ENCODE measurements at places on chromosomes 6 and 20. TPM values are rescaled to one million over a fixed set of nuclear protein-coding genes. Genes with fewer than 3 reads are reported as not detected.

The NRN1 gene
- 0.45 TPM for total RNA-seq

The SPEF1 gene
- not detected for total RNA-seq

The PSORS1C2 gene
- total RNA-seq, result not detected

The DNAAF9 gene
- total RNA-seq, result 22.0 TPM

The SMIM28 gene
- not detected for total RNA-seq

The SIRPD gene
- not detected for total RNA-seq

The C4B gene
- total RNA-seq, result 0.35 TPM

The CST4 gene
- total RNA-seq, result not detected

The THEMIS gene
- not detected for total RNA-seq

The SRMS gene
- total RNA-seq, result not detected

The ACOT8 gene
- 35.7 TPM for total RNA-seq

The HLA-DMA gene
- total RNA-seq, result 1.9 TPM

The ZSCAN23 gene
- 10.0 TPM for total RNA-seq

The ZNF217 gene
- total RNA-seq, result 49.4 TPM

The LY6G5C gene
- total RNA-seq, result not detected

The FLRT3 gene
- total RNA-seq, result 5.2 TPM

The C6orf15 gene
- 1.4 TPM for total RNA-seq

The TRIM40 gene
- not detected for total RNA-seq
